ENCODE measurements at places on chromosomes 16 and 17.

- peak; percentile 48 for DNase-seq
Observed at GRCh38 chr17:28001149-28001548, 41.3 kb upstream of the NLK start.

- DNase-seq, result no peak
Observed at GRCh38 chr16:83806731-83807130, 1.0 kb upstream of the HSBP1 start.

GRCh38 chr17:77882481-77883212 lies 75.9 kb upstream of the TNRC6C start:
- peak; percentile 22 for DNase-seq

DNA sequence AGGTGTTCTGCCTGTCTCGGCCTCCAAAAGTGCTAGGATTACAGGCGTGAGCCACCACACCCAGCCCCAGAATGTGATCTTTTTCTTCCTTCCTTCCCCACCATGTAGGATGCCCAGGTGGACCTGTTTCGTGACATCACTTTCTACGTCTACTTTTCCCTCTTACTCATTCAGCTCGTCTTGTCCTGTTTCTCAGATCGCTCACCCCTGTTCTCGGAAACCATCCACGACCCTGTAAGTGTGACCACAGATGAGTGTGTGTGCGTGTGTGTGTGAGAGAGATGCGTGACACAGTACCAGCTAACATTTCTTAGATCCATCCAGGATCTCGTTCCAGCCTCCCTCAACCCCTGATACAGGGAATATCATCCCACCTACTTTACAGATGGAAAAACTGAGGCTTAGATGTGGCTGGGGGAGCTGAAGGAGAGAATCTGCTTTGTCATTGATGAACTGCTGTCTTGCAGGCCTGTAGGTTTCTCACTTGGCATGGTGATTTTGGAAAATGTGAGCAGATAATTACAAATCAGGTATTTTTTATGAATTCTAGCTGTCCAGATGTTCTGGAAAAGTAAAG lies 67.1 kb downstream of the ABCC1 start:
- DNase-seq, result no peak

GRCh38 chr17:76234354-76234679 lies 6.0 kb downstream of the RNF157 start:
- DNase-seq, result peak; percentile 18

DNA sequence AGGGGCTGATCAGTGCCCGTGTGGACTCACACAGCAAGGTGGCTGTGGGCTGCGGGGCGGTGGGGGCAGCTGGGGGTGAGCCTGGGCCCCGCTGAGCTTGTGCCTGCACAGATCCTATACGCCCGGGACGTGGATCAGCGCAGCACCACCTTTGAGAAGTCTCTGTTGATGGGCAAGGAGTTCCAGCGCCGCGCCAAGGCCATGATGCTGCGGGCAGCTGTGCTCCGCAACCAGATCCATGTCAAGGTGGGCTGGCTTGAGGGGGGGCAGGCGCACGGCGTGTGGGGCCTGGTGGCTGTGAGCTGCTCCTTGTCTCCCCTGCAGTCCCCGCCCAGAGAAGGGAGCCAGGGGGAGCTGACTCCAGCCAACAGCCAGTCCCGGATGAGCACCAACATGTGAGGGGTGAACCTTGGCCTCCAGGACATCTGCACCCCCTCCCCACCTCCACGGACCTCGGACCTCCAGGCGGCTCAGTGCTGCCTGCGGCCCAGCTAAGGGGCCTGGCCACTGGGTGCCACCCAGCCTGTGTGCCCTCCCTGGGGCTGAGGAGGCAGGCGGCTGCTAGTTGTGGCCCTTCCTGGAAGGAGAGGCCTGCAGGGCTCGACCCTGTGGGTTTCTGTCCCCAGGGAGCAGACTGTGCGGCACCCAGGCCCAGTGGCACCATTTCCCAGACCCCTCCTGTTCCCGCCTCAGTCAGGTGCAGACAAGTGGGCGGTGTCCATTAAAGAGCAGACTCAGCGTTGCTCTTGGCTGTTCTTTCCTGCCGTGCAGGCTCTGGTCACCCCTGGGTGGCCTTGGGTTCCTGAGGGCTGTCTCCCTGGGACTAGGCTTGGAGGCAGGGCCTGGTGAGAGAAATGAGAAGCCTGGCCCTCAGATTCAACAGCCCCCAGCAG lies 5.3 kb downstream of the GPS1 start:
- DNase-seq, result no peak

- no peak for DNase-seq
Observed at GRCh38 chr17:31111183-31111582, 16.4 kb downstream of the NF1 start.

GRCh38 chr16:23424292-23424958 lies 28.6 kb downstream of the COG7 start:
- DNase-seq, result no peak

Data from ELR (cell line).